Epithelial cell of esophagus (primary cell): ENCODE measurements at places on chromosomes 1 and 21.

DNA sequence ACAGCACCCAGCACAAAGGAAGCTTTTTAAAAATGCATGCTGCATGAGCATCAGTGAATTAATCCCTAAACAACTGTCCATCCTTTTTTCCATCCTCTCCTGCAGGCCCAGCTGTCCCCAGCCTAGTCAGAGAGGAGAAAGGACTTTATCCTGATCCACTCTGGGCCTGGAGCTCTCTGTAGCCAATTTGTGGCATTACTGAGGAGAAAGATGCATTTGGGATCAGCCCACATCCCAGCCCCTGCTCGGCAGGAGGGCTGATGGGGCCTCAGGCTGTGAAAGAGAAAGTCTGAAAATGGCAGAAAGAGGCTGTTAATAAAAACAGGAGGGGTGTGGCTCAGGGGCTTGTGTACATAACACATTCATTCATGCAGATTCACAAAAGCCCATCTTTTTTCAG lies 37.5 kb upstream of the ATP2B4 start:
- DNase-seq = no peak

- DNase-seq = peak; percentile 86
Observed at GRCh38 chr1:114756949-114757454, 782 bp downstream of the CSDE1 start.

GRCh38 chr1:54800041-54800898 lies 853 bp downstream of the TTC22 start:
- DNase-seq = no peak

GRCh38 chr1:230230948-230231773 lies 164.1 kb downstream of the GALNT2 start:
- no peak for DNase-seq

GRCh38 chr1:74399249-74399648 lies 113.2 kb downstream of the LRRC53 start:
- peak; percentile 15 for DNase-seq

- DNase-seq = no peak
Observed at GRCh38 chr21:36603221-36603620, 95.7 kb upstream of the SIM2 start.

DNA sequence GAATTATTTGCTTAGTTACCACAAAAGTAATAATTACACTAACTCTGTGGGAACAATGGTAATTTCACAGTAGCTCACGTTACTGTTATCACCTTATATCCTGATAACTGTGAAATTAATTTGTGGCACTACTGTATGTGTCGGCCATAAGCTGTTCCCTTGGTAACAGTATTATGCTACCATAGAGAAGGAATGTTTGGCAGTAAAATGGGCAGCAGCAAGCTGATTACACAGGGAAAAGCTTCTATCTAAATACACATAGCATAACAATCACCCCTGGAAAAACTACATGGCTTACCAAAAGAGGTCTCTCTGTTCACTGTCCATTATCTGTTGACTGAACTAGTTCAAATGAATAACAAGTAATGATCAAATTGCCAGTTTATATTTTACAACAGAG lies 124.1 kb downstream of the DPYD start:
- no peak for DNase-seq

DNA sequence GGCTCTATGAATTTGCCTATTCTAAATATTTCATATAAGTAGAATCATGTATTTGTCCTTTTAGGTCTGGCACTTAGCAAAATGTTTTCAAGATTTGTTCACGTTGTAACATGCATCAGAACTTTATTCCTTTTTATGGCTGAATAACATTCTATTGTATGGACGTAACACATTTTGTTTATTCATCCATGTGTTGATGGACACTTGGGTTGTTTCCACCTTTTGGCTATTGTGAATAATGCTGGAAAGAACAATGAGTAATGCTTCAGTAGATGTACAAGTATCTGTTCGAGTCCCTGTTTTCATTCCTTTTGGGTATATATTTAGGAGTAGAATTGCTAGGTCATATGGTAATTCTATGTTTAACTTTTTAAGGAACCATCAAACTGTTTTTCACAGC lies 24.7 kb downstream of the SLC35A3 start:
- peak; percentile 93 for DNase-seq

DNA sequence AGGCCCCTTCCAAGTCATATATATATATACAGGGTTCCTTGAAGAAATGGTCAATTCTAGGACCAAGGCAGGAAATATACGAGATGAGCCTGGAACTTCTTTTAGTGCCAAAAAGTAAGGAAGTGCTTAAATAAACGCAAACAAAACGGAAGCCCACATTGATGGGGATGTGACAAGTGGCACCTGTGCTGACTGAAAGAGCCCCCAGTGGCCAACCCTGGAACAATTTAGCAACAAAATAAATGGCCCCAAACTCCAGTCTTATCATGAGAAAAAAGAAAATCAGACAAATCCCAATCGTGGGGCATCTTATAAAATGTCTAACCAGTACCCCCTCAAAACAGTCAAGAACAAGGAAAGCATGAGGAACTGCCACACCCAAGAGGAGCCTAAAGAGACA lies 17.7 kb downstream of the PLA2G5 start:
- no peak for DNase-seq

- DNase-seq = peak; percentile 79
Observed at GRCh38 chr1:200488375-200489165, 78.7 kb upstream of the ZNF281 start.

DNA sequence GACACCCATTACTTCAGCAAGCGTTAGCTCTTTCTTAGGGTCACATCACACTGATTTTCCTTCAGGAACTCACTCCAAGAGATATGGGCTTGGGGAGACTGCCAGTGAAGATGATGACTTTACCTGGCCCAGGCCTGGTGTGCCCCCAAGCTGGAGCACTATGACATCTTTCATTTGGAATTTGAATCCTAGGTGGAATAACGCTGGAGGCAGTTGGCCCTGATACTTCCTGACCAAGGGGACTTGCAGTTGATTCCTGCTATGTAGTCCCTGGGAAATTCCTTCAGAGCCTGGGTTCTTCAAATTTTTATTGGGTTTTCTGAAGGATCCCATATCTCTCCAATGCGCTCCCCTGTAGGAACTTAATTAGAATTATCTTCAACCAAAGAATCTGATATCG lies 114.9 kb upstream of the GUCA2B start:
- DNase-seq = no peak

DNA sequence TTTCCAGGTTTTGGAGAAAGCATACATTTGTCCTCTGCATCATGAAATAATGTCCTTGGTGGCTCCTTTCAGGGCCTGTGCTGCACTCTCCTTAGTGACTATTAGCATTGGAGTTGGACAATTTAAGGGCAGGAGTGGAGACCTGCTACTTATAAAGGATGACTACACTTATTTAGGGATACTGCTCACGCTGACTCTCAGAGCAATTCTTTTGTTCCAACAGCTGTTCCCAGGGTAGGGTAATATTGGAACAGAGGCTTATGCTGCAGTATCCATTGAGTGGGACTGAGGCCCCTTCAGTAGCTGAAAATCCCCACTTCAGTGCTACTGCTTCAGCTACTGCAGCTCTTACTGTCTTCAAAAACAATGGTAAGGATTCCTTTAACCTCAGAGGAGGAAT lies 84.6 kb downstream of the GPR88 start:
- no peak for DNase-seq

DNA sequence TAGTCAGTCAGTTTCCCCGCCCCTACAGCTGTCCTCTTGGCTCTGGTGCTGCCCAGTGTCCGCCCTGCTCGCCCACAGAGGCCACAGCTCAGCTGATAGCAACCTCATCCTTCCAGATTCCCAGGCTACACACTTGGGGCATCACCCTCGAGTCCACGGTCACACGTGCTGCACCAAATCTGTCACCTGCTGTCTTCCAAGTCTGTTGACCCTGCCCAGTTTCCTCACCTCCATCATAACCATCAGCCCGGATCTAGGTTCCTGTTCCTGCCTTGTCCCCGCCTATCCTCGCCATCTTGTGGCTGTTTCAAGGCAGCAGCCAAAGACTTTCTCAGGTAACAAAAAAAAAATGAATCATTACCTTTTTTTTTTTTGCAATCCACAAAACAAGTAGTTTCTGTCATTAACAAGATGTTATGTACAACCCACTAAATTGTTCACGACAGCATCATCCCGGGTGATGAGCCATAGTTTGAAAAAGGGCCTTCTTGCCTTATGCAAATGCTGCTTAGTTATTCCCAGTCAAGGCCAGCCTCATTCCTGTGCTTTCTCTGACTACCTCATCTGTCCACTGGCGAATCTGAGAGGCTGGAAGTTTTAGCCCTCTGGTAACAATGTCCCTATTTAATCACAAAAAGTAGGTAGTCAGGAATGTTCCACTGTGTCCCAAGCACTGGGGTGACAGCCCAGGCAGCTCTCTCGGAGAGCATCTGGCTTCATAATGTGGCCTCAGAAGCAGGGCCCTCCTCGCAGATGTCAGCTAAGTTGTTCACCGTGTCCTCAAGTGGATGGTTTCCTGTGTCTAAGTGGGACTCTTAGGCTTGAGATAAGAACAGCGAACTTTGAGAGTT lies 4.9 kb upstream of the MIIP start:
- peak; percentile 88 for DNase-seq

GRCh38 chr1:65264197-65264929 lies 45.0 kb upstream of the DNAJC6 start:
- peak; percentile 74 for DNase-seq

- DNase-seq = no peak
Observed at GRCh38 chr21:42310411-42311001, 4.7 kb downstream of the TFF3 start.

DNA sequence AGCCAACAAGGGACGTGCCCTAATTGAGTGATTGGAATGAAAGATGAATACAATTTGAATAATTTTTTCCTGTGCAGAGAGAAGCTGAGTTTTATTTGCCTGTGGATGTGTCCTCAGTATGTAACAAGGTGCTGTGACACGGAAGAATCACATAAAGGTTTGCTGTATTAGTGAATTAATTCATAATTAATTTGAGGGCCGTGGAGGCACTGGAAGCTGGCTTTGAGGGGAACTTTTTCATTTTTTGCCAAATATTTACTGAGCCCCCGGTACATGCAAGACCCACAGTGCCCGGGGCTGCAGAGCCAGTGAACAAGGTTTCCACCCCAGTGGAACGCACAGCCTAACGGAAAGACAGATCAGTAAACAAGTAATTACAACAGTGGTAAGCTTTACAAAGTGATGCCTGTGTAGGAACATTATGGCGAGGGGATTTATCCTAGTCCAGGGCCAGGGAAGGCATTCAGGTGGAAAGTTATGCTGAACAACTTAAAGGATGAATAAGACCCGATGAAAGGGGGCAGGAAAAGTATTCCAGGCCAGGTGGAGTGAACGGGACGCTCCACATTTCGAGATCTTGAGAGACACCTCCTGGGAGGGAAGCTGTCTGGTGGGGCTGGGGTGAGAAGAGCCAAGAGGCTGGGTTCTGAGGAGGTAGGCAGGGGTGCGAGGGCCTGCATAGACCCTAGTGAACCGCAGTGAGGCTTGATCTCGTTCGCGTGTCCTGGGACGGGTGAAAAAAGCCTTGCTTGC lies 773 bp upstream of the RCC2 start:
- peak; percentile 32 for DNase-seq

DNA sequence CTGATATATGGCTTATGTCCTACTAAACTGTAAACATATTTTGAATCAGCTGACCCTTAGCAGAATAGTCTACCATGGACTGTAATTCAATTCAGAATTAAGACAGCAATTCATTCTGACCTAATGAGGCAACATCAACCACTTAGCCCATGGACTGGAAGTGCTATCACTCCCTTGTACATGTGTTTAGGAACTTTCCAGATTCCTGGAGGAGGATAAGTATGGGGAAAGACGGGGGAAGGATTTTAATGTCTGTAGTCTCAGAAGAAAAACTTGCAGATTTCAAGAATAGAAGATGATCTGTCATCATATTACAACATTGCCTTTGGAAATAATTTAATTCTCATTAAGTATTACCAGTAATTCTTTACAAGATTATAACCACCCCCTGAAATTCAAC lies 56.3 kb downstream of the PTGFR start:
- DNase-seq = no peak

- DNase-seq = peak; percentile 30
Observed at GRCh38 chr1:223831755-223832636, 13.8 kb downstream of the TP53BP2 start.

DNA sequence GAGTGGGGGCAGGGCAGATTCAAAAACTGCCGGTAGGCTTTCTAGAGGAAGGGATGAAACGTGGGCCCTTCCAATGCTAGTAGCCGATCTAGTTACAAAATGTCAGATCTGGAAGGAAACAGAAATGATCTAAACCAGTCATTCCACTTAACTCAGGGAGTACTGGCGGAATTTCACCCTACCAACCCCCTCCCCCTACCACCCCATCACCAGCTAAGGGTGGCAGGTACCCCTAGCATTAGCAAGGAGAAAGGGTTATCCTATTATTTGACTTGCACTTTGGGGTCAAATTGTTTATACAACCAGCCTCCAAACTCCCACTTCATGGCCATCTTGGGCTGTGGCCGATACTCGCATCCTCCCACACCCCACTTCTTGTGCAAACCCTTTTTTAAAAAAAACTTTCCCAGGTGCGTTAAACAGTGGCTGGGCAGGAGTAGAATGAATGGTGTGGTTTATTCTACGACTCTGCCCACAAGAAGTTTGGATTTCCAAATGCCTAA lies 644 bp upstream of the MRPL24 start:
- peak; percentile 33 for DNase-seq

- DNase-seq = no peak
Observed at GRCh38 chr1:184965439-184965838, 8.9 kb downstream of the NIBAN1 start.

- no peak for DNase-seq
Observed at GRCh38 chr21:15211491-15212133, 146.8 kb upstream of the NRIP1 start.

DNA sequence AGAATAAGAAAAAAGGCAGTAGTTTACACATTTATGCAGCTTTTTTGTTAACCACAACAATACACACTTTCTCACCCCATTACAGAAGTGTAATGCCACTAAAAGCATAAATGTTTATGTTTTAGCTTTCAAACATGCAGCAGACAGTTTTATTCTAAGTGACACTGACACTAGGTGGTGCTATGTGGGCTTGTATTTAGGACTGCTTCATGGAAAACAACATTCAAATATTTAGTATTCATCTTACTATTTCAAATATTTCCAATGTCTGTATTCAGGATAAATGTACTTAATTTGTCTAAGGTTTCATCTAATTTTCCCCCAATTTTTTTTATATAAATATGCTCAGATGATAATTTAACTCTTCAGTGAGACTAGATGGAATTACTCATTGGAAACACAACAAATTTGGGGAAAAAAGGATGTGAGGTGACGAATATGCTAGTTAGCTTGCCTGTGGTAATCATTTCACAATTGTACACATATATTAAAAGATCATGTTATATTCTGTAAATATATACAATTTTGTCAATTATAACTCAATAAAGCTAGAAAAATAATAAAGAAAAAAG lies 71.4 kb downstream of the USP1 start:
- peak; percentile 51 for DNase-seq

DNA sequence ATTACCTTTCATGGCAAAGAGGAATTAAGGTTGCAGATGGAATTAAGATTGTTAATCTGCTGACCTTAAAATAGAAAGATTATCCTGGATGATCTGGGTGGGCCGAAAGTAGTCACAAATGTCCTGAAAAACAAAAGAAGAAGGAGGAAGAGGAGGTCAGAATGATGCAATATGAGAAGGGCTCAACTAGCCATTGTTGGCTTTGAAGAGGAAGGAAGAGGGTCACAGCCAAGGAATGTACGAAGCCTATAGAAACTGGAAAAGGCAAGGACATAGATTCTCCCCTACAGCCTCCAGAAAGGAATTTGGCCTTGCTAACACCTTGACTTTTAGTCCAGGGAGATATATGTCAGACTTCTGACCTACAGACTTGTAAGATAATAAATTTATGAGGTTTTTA lies 39.4 kb upstream of the FMOD start:
- no peak for DNase-seq
